ENCODE measurements at places on chromosomes 12 and 14. TPM values are rescaled to one million over a fixed set of nuclear protein-coding genes. Genes with fewer than 3 reads are reported as not detected.

Gene AQP5
- total RNA-seq, result not detected

Gene RNASE3
- not detected for total RNA-seq

Gene PRB2
- total RNA-seq, result not detected

Gene RNASE13
- total RNA-seq, result not detected

Gene OGFOD2
- 35.1 TPM for total RNA-seq

Gene DPPA3
- total RNA-seq, result not detected

GRCh38 chr12:131905081-131905629 lies 10.7 kb downstream of the ULK1 start:
- DNase-seq, result peak; percentile 45

DNA sequence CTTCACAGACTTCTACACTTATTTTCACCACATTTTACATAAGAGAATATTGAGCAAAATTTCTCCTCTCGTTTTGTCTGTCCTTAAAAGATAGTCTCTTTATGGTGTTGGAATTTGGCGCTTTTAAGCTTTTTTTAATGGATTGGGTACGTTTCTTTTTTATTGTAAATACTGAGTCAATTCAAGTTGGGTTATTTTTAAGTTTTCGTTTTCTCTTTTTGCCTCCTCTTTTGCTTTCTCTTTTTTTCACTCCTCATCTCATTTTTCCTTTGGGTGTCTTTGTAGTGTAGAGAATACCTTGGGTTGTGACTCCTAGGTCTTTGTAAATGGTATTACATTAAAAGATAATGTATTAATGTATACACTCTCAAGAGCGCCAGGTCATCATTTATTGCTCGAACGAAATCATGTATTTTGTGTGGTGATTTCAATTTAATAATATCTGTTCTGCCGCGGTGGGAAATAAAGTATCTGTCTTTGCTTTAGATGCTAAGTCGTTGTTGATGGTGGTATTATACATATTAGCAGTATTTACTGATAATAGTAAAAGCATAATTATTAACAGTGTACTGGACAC lies 845 bp downstream of the TMX1 start:
- DNase-seq, result no peak

DNA sequence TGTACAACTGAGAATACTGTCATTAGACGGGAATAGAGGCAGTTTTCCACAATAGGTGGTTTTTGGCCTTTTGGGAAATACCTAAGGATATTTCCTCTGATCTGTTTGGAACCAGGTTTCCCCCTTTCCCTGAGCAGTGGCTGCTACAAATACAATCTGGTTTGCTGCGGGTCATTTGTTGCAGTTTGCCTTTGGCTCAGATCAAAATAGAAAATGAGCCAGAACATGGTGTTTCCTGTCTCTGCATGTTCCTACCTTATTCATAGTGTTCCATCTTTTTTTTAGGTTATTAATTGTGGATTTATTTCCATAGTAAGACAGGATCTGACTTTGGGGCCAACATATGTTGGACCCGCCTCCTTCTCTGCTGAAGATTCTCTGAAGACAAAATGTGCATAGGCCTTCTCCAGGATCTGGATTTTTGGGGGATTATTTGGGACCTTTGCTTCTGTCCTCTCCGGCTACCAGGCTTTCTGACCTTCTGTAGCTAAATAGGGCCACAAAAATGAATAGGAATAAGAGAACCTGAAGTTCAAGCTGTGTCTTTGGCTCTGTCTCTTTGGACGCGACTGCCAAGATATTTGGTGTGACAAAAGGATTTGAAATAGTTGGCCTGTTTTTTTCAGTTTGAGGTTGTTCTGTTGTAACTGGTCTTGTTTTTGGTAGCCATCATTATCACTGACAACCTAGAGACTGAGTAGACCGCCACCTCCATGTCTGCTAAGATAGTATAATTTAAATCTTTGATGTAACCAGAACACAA lies 146.9 kb downstream of the PRKCH start:
- DNase-seq, result no peak

GRCh38 chr14:94540031-94540794 lies 21.0 kb upstream of the SERPINA4 start:
- DNase-seq, result no peak

GRCh38 chr12:18421867-18422266 lies 160.5 kb downstream of the PIK3C2G start:
- no peak for DNase-seq

DNA sequence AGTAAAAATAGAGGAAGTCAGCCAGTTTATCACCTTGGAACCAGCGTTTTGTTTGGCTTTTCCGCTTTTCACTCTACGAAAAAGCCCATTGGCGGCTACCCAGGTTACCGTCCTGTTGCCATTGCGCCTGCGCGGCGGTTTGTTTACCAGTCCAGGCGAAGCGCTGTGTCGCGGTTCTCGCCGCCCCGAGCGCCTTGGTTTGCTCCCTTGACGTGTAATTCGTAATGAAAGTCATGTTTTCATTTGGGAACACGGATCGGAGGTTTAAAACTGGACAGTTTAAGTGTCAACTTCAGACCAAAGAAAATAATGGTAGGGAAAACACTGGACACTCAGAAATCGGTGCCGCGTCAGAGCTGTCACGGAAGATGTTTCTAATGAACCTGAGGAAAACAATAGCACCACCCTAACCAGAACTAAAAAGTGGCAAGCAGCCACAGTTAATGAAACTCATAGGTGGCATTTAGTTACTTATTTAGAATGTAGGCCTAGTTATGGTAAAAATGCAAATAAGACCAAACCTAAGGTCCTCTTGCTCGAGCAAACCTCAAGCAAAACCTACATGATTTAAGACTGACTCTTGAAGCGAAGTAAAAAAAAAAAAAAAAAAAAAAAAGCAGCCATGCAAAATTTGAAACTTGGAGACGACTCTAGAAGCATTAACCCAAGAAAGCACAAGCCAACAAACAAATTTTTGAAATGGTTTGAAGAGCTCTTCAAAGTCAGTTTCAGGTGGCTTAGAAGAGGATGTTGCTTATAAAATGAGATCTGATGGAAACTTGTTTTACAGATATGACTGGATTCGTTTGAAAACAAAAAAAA lies 790 bp upstream of the GPR19 start:
- peak; percentile 96 for DNase-seq

GRCh38 chr12:109020796-109021380 lies at the start of gene SVOP:
TSS of gene SVOP (minus strand) at chr12:109021068. CDS start at chr12:109020868, 200 bp downstream.
- DNase-seq, result no peak

DNA sequence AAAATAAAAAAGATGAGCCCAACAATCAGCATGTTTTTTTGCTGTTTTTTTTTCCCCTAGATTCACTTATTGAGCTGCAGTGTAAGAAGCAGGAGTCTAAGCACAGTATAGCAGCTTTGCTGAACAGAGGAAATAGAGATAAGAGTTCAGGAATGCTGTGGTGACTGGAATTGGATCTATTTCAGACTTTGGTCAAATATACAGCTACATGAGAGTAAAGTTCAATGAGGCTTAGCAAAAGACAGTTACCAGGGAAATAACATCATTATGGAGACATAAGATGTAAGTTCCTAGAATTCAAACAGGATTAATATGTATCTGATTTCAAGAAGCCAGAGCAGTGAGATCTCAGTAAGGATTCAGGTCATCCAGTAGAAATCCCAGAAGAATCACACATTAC lies 613.0 kb downstream of the RPS29 start:
- DNase-seq, result no peak

DNA sequence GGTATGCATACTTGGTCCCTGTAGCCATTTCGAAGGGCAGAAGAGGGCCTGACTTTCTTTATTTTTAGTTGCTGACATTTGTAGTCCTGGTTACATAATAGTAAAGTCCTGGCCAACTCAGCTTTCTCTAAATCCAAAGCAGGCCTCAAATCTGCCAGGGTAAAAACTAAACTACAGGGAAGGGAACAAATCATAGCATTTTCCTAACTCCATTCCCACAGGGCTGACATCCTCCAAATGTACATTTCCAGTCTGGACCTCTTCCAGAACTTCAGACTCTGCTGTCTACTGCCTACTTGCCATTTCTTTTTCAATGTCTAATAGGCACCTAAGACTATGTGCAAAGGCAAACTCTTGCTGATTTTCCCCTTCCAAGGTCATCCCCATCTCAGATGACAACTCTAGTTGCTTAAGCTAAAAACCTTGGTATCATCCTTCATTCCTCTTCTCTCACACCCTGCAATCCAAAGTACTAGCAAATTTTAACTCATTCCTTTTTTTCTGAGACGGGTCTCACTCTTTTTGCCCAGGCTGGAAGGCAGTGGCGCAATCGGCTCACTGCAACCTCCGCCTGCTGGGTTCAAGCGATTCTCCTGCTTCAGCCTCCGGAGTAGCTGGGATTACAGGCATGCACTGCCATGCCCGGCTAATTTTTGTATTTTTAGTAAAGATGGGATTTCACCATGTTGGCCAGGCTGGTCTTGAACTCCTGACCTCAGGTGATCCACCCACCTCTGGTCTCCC lies 2.0 kb downstream of the DDIT3 start:
- no peak for DNase-seq

DNA sequence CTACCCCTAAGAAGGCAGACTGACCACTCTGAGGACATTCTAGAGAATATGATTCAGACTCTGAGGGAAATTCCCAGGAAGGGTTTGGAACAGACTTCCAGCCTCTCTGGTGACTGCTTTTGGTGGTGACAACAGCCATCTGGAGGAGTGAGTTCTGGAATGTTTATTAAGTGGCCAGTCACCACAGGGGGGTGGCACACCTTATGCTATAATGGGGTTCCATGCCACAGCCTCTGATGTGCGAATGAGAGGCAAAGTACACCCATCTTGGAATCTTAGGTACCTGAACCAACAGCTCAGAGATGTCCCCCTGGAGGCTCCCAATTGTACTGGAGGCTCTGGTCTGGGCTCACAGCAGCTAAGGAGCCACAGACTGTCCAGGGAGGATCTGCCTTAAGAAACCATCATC lies 9.5 kb upstream of the TINF2 start:
- no peak for DNase-seq

DNA sequence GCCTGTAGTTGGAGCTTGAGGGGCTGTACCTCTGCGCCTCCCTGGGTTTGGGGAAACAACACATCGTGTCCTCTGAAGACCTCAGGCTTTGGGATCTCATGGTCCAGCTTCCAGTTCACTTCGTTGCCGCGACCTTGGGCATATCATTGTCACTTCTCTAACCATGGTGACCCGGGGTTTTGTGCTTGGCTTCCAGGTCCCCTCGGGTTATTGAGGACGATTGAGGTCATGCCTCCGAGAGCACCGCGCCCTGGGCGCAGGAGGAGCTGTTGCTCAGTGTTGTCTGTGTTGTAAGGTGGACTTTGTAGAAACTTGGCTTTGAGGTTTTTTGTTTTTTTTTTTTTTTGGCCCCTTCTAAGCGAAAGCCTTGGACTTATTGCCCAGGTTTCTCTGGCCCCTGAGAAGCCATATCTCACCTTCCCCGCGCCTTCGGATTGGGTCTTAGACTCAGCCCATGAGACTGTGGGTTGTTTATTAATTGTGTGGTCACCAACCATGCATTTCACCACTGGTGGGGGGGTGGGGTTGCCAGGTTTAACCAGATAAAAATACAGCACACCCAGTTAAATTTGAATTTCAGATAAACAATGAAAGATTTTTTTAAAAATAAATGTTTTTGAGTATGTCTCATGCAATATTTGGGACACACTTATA lies 2.6 kb downstream of the BCL7A start:
- no peak for DNase-seq

GRCh38 chr14:60710494-60710893 lies 13.7 kb downstream of the SIX4 start:
- DNase-seq, result no peak

DNA sequence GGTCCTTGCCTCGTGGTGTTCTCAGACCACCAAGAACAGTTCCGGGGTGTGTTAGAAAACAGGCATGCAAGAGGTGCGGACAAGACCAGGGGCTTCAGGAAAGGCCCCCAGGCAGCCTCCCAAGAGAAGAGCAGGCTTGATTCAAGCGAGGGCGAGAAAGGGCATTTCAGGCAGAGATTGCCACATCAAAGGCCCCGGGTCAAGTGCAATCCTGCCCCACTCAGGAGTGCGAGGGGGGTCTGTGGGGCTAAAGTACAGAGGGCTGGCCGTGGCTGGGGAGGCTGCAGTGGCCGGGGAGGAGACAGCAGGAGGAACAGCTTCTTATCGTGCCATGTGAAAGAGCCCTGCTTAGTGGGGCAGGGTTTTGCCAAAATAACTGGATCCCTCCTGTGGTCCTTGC lies 2.7 kb upstream of the BDKRB2 start:
- no peak for DNase-seq
